ENCODE measurements at places on chromosomes 7 and 10. TPM values are rescaled to one million over a fixed set of nuclear protein-coding genes. Genes with fewer than 3 reads are reported as not detected.
A peak's percentile ranks its signal among the peaks of the same experiment; 100 is the strongest.

GRCh38 chr7:75534727-75535307 is 42.7 kb downstream of the SPDYE5 start:
- no peak overlapping the region for H3K27ac ChIP-seq
- no peak for DNase-seq
- no peaks in the 10 kb centered on the region for H3K27me3 ChIP-seq
- H3K4me3 ChIP-seq = no peak overlapping the region

The MNX1 gene
- total RNA-seq = not detected

The OLAH gene
- 2.5 TPM for total RNA-seq

DNA sequence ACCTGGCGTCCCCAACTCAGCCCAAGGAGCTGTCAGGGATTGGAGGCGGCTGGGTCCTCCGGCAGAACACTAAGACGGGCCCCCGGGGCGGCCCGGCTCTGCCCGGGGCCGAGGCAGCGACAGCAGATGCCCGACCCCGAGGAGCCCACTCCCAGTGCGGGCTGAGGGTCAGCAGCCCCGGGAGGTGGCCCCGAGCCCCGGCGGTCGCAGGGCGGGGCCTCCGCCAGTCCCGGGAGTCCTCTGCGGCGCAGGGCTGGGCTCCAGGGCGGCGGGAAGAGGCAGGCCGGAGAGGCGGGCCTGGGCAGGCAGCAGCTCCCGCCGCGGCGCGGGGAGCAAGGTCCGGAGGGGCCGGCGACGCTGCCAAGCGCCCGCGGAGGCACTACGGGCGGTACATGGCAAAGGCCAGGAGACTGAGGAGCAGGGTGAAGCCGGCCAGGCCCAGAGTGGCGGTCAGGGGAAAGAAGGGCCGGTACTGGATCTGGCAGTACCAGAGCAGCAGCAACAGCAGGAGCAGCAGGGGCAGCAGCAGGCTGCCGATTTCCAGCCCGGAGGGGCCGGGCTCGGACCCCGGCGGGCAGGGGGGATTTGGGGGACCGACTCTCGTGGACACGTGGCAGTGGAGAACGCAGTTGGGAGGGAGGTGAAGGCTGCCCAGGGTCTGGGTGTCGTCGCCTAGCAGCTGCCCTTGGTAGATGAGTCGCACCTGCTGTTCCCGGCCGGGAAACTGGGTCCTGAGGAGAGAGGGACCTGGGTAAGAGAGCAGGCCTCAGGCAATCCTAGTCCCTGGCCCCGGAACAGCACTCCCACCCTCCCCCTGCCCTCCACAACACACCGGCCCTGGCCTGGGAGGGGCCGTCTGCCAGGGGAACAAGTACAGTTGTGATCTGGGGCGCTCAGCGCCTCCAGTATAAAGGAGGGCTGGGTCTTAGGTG is 827 bp upstream of the FASTK start:
- no peaks in the 10 kb centered on the region for H3K36me3 ChIP-seq
- peak overlapping the region; percentile 98 for H3K4me3 ChIP-seq
- H3K4me1 ChIP-seq = peaks cover 31% of the 10 kb centered on the region
- no peak for DNase-seq

DNA sequence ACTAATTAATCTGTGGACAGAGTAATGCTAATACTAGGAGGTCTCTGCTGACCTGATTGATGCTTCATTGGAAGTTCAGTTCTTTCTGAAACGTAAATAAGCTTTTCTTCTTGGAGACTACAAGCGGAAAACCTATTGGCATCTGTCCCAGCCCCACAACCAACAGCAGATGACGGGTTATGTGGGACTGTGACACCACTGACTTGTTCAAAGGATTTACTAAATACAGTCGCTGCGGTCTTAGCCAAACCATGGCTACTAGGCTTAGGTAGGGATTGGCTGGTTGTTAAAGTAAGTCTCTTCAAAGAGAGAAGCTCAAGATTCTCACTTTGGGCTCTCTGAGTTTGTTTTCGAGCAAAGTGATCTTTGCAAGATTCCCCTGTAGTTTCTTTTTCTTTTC is 68.3 kb downstream of the HYCC1 start:
- H3K4me3 ChIP-seq = no peak overlapping the region
- no peak overlapping the region for H3K27ac ChIP-seq

- no peak overlapping the region for H3K4me3 ChIP-seq
- no peak for DNase-seq
- no peak overlapping the region for H3K27ac ChIP-seq
- no peaks in the 10 kb centered on the region for H3K27me3 ChIP-seq
- H3K36me3 ChIP-seq = no peaks in the 10 kb centered on the region
- no peaks in the 10 kb centered on the region for H3K4me1 ChIP-seq
Observed at GRCh38 chr7:143126146-143126545, 5.7 kb upstream of the PIP start.

The SP4 gene
- total RNA-seq = 7.4 TPM

DNA sequence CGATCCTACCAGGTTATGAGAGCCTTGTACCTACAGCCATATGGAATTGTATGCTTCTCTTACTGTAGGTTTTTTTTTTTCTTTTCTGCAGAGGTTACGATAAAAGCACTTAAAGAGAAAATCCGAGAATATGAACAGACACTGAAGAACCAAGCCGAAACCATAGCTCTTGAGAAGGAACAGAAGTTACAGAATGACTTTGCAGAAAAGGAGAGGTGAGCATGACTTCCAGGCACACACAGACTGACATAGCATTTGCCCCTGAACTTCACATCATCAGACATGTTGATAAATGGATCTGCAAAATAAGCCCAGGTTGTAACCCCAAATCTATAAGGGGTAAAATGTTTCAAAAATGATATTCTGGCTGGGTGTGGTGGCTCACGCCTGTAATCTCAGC is 182.4 kb upstream of the SH2B2 start:
- DNase-seq = no peak
- no peak overlapping the region for H3K4me3 ChIP-seq
- H3K27ac ChIP-seq = no peak overlapping the region

The GRB10 gene
- total RNA-seq = 59.2 TPM

GRCh38 chr10:103668351-103669242 is 175.1 kb downstream of the NEURL1 start:
- peaks cover 4% of the 10 kb centered on the region for H3K4me1 ChIP-seq
- H3K27me3 ChIP-seq = no peaks in the 10 kb centered on the region
- H3K27ac ChIP-seq = no peak overlapping the region
- DNase-seq = no peak

- no peak overlapping the region for H3K27ac ChIP-seq
- no peaks in the 10 kb centered on the region for H3K4me1 ChIP-seq
Observed at GRCh38 chr10:55232553-55232952, 431.5 kb upstream of the PCDH15 start.

- H3K27me3 ChIP-seq = no peaks in the 10 kb centered on the region
- H3K4me3 ChIP-seq = no peak overlapping the region
- no peak overlapping the region for H3K27ac ChIP-seq
Observed at GRCh38 chr7:137036768-137037167, 168.3 kb downstream of the CHRM2 start.

The PWWP2B gene
- total RNA-seq = 7.8 TPM

- no peaks in the 10 kb centered on the region for H3K36me3 ChIP-seq
- no peak overlapping the region for H3K27ac ChIP-seq
- H3K4me1 ChIP-seq = peaks cover 6% of the 10 kb centered on the region
- H3K4me3 ChIP-seq = peak overlapping the region; percentile 58
Observed at GRCh38 chr10:30219971-30220751, 128.9 kb downstream of the MTPAP start.

DNA sequence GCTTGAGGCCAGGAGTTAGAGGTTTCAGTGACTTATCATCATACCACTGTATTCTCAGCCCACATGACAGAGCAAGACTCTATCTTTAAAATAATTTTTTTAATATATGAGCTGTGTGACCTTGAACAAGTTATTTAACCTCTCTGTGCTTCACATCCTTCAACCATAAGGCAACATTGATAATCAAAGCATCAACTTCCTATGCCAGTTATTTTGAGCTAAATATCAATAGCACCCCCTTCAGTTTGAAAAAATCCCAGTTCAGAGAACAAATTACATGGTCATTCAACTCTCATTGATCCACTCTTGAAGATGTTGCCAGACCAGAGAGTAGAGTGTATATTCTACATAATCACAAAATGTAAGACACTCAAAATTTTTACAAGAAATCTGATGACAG is 53.0 kb downstream of the ASNS start:
- H3K4me3 ChIP-seq = no peak overlapping the region
- no peak for DNase-seq
- H3K36me3 ChIP-seq = no peaks in the 10 kb centered on the region
- no peaks in the 10 kb centered on the region for H3K27me3 ChIP-seq
- H3K4me1 ChIP-seq = no peaks in the 10 kb centered on the region

DNA sequence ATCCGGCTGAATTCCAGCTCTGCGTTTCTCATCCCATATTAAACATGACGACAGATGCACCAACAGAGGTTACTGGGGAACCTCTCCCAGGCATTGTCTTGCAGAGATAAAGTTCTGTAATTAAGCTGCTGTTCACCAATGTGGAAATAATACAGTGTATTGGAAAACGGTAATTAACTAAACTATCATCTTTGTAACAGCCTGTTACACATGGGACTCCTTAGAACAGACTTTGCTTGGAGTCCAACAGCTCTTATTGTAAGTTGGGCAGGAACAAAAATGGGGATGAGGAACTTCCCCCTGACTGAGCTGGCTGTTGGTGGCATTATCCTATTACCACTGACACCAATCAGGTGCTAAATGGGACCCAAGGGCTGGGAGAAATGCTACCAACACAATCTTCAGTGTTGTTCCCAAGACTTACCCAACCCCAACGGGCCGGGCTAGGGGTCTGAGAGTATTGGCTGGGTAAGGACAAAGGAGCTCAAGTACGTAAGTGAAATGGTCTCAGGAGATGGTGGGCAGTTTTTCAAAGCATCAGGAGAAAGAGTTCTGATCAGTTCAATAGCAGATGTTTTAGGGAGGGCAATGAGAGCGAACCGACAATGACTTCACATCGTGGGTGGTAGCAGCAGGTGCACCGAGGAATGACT is 759.4 kb downstream of the GRID1 start:
- H3K27ac ChIP-seq = no peak overlapping the region
- no peak overlapping the region for H3K4me3 ChIP-seq
- H3K36me3 ChIP-seq = no peaks in the 10 kb centered on the region
- H3K4me1 ChIP-seq = no peaks in the 10 kb centered on the region
- DNase-seq = no peak

DNA sequence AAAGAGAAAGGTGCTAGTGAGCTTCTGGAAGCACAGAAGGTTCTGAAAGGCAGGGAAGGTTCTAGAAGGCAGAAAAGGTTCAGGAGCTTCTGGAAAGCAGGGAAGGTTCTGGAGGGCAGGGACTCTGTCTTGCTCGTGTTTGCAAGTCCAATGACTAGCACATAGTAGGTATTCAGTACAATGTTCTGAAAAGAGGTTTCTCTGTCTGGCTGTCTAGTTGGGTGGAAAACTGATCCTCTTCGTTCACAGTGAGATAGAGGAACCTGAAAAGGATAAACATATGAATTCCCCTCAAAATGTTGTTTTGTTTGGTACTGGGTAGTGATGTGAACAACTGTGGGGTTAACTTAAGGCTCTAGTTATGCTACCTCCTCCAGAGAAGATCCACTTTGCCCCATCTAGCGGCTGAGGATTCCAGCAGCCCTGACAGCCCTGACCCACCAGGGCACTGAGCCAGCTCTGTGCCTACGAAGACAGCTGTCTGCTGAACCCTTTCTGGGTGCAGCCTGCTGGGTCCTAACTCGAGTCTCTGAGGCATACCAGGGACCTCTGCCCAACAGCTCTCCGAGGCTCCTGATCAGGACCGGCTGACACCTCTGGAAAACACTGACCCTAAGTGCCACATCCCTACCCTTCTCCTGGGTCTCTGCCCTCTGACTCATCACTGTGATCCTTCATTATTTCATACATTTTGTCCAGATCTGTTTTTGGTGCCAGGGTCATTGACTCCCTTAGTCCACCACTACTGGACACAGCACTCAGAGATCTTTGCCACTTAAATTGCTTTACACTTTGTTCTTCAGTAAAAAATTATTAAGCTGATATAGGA is 15.4 kb downstream of the PTPRN2 start:
- no peak overlapping the region for H3K4me3 ChIP-seq
- no peaks in the 10 kb centered on the region for H3K4me1 ChIP-seq

- no peak overlapping the region for H3K27ac ChIP-seq
- H3K36me3 ChIP-seq = no peaks in the 10 kb centered on the region
- no peak for DNase-seq
- no peaks in the 10 kb centered on the region for H3K4me1 ChIP-seq
- H3K27me3 ChIP-seq = no peaks in the 10 kb centered on the region
- no peak overlapping the region for H3K4me3 ChIP-seq
Observed at GRCh38 chr7:36613031-36613614, 111.2 kb downstream of the AOAH start.

DNA sequence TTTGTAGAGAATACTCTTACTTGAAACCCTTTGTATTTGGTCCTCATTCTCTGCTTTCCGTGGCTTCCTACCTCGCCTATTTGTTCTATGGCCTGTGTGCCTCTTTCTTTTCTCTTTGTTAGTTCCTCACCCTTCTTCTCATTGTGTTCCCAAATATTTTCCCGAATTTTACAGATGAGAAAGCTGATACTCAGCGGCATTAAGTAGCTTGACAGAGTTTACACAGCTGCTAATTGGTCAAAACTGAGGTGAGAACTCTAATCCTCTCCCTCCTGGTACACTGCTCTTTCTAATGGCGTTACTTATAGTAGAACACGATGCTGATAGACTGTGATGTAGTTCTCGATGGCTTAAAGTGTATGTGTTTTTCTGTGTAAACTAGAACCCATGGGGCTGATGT is 80.7 kb upstream of the HDAC9 start:
- peaks cover 2% of the 10 kb centered on the region for H3K4me1 ChIP-seq
- H3K4me3 ChIP-seq = no peak overlapping the region
- no peaks in the 10 kb centered on the region for H3K27me3 ChIP-seq

DNA sequence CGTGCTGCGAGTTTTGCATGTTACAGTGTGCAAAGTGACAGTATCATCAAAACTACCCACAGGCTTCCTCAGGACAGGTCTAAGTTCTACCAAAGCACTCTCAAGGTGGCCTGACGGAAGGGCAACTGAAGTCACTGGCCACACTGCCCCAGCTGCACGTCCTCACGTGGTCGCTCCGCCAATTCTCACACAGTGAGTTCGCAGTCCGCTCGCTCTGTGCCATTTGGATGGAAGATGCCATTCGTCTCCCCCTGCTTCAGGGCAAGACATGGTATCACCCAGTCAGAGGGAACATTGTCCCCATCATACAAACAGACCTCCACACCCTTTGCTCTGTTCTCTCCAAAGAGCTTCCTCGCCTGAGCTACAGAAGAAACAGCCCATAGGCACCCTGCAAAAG is 109.6 kb upstream of the COBL start:
- H3K36me3 ChIP-seq = no peaks in the 10 kb centered on the region
- DNase-seq = no peak
- no peaks in the 10 kb centered on the region for H3K27me3 ChIP-seq
- H3K4me3 ChIP-seq = no peak overlapping the region
- no peaks in the 10 kb centered on the region for H3K4me1 ChIP-seq
- H3K27ac ChIP-seq = no peak overlapping the region

- H3K27me3 ChIP-seq = no peaks in the 10 kb centered on the region
- no peaks in the 10 kb centered on the region for H3K4me1 ChIP-seq
- DNase-seq = no peak
- H3K4me3 ChIP-seq = no peak overlapping the region
- H3K27ac ChIP-seq = no peak overlapping the region
Observed at GRCh38 chr7:99790407-99790806, 6.4 kb upstream of the CYP3A4 start.
